DMS153 (cell line): ENCODE measurements at places on chromosomes 7 and 10.

GRCh38 chr10:122054048-122055025 lies 65.4 kb downstream of the TACC2 start:
- peak; percentile 5 for DNase-seq

DNA sequence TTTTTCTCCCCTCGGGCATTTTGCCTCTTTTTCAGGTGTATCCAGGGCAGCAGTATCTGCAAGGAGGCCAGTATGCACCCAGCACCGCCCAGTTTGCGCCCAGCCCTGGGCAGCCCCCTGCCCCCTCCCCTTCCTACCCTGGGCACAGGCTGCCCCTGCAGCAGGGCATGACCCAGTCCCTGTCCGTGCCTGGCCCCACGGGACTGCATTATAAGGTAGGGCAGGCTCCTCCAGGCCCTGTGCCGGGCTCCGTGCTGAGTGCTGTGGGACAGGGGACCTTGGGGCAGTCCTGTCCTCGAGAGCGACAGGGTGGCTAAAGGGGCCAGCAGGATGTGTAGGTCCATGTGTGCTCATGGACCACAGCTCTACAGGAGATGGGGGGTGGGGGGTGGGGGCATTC lies 10.6 kb downstream of the ZMIZ2 start:
- no peak for DNase-seq

DNA sequence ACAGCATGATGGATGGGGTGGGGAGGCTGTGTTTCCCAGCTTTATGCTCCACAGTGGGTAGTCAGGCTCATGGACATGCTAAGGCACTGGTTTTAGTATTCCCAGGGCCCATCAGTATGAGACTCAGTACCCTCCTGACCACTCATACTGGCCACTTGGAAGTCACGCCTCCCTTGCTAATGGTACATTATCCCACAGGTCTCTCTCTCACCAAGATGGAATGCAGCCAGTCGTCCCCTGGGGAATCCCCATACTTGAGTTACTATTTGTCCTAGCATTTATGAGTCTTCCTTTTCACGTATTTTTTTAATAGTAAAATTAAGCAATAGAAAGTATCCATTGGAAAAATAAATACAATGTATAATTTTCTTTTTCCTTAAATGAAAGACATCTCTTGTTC lies 80.6 kb upstream of the TBX20 start:
- DNase-seq, result no peak

- no peak for DNase-seq
Observed at GRCh38 chr7:18511351-18512140, 16.0 kb downstream of the HDAC9 start.

GRCh38 chr10:119022846-119023552 lies 6.5 kb upstream of the NANOS1 start:
- no peak for DNase-seq

GRCh38 chr7:143299840-143300239 lies 11.7 kb downstream of the CASP2 start:
- no peak for DNase-seq

DNA sequence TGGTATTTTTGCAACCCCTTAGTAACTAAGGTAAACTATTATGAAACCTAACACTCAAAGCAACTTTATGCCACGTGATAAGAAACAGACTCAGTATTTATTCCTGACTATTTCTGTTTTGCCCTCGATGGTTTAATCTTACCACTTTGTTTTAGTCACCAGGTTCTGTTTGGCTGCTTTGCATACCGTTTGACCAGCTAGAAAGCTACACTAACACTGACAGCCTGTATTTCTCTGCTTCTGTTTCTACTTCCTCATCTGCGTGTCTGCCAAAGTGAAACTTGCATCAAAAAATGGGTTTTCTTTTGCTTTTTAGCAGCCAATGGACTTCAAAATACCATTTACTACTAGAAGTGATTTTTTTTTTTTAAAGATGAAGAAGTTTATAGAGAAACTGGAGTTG lies 802.5 kb downstream of the GRM8 start:
- DNase-seq, result no peak

- DNase-seq, result no peak
Observed at GRCh38 chr10:50291261-50291850, 40.0 kb upstream of the ASAH2 start.

GRCh38 chr7:34220506-34221185 lies 315.3 kb downstream of the BMPER start:
- no peak for DNase-seq

DNA sequence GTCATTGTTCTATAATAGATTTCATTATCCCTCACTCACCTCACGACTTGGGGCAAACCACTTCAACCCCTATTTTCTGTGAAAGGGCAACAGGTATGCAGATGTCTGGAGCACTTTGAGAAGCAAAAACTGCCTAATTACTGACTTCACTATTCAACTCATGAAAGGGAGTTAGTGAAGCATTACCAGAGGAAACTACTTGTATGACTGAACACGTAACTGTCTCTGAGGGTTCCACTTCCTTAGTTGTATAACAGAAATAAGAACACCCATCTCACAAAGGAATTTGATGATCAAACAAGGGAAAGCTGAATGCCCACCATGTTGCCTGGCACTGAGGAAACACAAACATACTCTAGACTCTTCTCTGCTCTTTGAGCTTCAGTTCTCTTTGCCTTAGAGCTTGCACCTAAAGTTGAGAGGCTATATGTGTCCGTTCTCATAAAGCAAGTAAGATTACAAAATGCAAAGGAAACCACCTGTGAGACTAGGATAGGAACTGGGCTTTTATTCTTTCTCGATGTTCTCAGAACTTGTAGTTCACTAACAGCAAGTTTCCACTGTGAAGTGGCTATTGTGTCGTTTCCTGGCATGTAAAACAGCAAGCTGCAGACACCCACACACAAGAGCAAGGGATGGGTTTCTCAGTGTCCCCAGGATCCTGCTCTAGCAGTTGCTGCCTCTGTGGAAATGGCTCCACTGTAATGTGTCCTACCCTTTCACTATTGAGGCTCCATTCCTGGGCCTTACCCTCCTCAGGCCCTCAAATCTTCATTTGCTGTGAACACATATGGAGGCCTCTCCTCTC lies 2.6 kb downstream of the TMEM243 start:
- DNase-seq, result no peak

- no peak for DNase-seq
Observed at GRCh38 chr7:30797176-30798040, 26.2 kb downstream of the MINDY4 start.

DNA sequence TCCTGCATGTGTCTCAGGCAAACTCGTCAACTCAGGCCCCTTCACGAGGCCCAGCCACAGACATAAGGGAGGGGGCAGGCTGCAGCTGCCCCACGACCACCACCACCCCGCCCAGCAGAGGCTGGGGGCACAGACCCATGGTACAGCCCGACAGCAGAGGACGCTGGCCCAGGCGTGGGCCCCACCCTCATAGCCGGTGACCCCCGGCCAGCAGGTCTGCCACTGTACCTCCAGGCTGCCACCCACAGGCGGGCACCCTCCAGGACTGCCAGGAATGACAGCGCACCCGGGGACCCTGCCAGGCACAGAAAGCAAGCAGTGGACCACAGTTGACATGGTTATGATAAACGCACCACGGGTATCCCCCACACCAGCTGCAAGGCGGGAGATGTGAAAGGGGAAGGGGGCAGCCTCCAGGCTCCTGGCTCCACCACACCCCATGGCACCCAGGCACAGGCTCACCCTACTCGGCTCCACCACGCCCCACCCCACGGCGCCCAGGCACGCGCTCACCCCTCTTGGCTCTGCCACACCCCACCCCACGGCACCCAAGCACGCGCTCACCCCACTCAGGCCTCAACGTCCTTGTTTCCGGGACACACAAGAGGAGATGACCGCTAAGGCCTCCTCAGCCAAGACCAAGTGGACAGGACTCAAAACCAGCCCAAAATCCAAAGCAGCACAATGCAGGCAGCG lies 135.9 kb downstream of the MAD1L1 start:
- DNase-seq, result no peak

DNA sequence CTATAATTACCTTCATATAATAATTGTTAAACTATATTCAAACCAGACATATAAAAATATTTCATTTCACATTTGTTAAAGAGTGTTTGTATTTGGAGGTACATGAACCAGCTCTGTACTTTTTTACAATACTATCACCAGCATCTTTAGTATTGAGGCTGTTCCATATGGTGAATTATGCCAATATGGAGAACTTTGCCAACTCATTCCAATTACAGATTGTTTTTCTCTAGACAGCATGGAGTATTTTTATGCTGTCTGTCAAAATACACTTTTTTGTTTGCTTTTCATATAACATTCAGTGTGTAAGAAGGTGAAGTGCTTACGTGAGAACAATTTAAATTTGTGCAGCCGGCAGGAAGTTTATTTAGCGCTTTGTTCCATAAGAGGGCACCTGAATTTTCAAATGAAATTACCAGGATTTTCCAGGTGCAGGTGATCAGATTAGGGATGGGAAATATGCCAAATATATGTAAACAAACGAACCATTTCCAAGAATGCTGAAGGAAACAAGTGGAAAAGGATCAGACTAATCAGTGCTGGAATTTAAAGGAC lies 54.9 kb downstream of the SEMA3E start:
- peak; percentile 95 for DNase-seq

- DNase-seq, result peak; percentile 48
Observed at GRCh38 chr7:68722044-68722443, 876.2 kb upstream of the AUTS2 start.

DNA sequence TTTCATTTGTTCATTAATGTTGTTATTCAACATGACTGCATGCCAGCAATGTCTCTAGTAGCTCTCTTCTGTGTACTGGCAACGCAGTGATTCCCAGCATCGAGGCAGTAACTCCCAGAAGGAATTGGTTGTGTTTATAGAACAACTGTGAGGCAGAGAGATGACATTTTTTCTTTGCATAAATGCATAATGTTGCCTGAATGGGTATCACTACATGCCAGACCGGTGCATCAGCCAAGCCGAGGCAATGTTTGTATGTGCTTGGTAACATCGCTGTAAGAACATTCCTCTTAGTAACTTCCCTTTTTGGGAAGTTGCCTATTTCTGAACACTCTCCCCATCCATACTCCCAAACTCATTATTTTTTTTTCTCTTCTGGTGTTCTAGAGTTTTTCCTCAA lies 182.9 kb downstream of the HTR7 start:
- no peak for DNase-seq
